ENCODE measurements at places on chromosomes 1 and 21.

DNA sequence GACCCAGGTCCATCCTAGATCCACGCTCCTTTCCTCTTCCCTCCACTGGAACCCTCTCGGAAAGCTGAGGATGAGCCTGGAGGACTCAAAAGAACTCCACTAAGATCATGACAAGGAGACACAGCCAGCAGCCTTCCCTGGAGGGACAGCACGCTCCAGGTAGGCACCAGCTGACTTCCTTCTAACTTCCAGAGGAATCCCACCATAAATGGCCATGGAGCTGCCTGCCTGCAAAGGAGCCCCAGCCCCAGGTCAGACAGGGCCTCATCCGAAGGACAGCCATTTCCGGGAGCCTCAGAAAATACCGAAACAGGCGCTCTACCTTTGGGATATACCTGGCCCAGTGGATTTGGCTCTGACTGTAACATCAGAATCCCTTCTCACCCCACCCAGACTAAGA lies 4.1 kb downstream of the SH3BP5L start:
- no peak for DNase-seq

GRCh38 chr1:29880556-29880955 lies 644.2 kb downstream of the PTPRU start:
- DNase-seq = no peak

- no peak for DNase-seq
Observed at GRCh38 chr1:1858382-1859086, 32.4 kb downstream of the GNB1 start.

DNA sequence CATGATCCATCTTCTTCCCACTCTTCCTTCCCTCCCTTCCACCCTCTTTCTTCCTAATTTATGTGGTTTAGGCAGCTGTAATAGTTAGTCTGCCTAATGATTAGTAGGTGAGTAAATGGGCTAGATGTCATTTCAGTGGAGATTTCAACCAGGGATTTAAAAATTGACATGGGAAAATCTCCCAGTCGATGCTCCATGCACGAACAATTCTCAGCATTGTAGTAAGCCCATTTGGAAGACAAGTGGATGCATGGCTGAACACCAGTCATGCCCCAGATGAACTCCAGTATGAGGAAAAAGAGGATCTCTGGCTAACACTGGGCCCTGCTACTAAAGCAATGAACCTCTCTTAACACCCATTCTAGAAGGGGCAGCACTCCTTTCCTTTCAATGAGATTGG lies 25.3 kb downstream of the CHI3L2 start:
- DNase-seq = no peak

GRCh38 chr1:225480825-225481434 lies 53.1 kb upstream of the LBR start:
- DNase-seq = no peak

DNA sequence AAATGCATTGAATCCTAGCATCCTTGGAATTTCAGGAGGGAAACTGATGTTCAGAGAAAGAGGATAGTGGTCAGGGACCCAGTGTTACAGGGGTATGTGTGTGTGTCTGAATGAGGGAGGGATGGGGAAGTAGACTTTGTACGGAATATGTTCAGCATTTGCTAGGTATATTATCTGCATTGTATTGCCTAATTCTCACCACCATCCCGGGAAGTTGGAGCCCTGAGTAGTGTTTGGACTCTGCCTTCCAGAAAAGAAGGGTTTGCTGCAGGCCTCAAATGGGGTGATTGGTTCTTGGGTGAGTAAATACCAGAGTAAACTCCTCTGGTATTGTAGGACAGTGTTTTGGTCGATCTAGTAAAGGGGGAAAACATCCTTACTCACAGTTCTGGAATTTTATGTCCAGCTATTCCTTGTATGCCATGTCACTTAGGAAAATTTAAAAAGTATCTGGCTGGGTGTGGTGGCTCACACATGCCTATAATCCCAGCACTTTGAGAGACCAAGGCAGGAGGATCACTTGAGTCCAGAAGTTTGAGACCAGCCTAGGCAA lies 7.1 kb upstream of the ZNF496 start:
- DNase-seq = no peak

DNA sequence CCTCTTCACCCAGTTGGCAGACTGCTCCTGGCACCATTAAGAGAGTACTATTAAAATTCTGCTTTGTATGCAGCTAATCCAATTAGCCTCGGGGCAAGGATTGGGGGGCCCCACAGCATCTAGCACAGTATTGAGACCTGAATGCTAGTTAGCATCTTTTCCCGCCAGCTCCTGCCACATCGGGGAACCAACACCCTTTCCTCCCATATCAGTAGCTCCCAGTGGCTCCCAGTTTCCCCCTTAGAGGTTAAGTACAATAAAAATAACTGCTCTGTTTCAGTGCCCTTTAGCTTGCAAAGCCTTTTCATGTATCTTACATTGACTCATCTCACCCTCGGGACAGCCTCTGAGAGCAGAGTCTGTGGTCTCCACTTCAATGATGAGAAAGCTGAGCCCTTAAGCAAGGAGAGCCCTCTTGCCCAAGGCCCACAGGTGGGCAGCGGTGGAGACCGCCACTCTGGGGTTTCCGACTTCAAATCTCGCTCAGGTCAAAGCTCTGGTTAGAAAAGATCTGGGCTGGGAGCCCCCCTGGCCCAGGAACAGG lies 4.2 kb upstream of the PMVK start:
- no peak for DNase-seq

- DNase-seq = no peak
Observed at GRCh38 chr1:185008838-185009237, 34.5 kb upstream of the NIBAN1 start.
